ENCODE measurements at places on chromosomes 7 and 10.

DNA sequence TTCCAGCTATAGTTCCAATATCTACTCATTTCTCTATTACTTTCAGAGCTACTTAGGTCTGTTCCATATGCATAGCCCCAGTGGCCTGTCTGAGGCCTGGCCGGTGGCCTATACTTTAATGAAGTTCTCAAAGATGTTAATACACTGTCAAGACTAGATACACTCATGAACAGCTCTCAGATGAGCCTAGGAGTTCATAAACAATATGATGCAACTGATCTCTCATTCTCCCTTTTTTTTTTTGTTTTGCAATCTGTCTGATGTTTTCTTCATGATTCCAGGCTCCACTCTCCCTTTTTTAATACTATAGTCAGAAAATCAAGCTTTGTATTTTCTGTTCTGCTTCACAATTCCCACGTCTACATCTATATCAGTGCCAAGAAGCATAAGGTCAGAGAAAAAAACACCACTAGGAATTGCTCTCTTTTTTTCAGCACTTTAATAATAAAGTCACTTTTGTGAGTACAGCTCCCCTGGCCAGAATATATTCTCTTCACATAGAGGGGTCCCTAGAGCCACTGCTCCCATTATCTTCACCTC is 321.0 kb downstream of the C7orf25 start:
- no peak for DNase-seq

- no peak for DNase-seq
These were observed 8.7 kb downstream of the ESYT2 start for GRCh38 chr7:158820656-158821055.

DNA sequence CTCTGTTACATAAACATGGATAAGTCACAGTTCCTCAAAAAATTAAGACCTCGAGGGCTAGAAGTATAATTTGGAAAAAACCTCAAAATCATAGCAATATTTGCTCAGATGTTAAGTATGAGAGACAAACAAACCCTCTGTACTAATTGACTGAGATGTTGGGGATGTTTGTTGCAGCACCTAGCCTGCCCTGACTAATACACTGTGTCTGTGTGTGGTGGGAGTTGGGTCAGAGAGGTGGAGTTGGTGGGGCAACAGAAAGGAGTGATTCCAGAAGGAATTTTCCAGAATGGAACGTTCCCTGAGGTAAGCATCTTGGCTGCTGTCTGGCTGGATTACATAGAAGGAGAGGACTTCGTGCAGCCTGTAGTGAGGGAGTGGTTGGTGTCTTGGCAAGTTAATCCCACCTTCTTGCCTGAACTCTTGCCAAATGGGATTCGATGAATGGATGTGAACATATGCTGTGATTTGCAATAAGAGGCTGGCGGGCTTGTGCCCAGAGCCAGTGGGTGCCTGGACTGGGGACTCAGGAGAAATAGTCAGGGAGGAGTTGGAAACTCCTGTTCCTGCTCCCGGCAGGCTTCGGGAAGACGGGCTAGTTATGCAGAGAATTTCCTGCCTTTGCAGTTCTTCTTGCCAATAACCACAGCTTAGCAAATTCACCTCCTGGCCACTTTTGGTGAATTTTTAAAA is 9.3 kb upstream of the FAM180A start:
- no peak for DNase-seq

GRCh38 chr10:122859527-122859926 is 13.9 kb upstream of the CUZD1 start:
- no peak for DNase-seq

- no peak for DNase-seq
These were observed 699 bp downstream of the GHITM start for GRCh38 chr10:84140036-84140379.

DNA sequence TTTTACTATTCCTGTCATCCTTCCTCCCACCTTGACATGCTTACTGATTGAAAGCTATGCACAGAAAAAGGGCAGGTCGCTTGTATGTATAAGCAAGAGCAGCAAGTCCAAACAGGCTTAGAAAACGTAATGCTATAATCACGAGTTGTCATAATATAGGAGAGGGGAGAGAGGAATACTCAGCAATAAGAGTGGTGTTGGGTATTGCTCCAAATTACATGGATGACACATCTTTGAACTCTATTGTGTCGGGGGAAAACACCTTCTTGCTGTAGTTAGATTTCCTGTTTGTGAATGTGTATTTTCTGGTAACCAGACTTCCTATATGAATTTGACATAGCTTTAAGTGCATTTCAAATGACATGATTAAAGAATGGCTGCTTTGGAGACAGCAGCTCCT is 7.5 kb downstream of the MET start:
- no peak for DNase-seq

DNA sequence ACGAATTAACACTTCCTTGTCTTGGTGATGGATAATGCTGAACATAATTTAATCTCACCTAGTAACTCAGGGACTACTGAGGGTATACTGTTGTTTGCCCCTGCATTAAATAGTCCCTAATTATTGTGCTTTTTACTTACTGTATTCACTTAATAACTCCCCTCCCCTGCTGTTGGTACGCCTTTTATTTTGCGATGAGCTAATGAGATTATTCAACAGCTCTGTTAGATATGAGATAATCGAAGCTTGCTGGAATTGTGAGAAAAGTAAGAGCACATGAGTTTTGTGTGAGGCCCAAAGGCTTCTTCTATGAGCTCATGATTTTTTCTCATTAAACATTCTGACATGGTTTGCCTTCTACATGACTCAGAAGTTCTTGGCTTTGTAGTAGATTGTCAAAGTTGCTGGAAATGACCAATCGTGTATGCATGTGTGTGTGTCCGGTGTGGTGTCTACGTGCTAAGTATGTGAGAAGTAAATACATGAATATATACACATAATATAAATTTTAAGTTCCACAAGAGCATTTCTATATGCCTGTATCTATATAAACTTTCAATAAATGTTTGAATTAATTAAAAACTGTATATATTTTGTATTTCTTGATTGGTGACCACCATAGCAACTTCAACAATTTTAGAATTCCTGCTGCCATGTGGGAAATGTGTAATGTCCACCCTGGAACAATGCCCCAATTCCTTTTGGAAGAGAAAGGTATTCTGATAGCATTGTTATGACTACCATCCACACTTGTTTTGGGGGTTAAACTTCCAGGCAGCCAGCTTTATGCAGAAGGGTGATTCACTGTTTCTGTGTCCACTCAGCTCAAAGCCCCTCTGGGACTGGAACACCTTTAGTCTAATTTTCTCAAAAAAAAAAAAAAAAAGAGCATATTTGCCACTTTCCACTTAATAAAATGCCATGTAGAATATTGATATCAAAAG is 106.2 kb downstream of the SAMD9 start:
- DNase-seq = no peak

GRCh38 chr7:101595246-101595645 is 33.9 kb downstream of the MYL10 start:
- DNase-seq = no peak

DNA sequence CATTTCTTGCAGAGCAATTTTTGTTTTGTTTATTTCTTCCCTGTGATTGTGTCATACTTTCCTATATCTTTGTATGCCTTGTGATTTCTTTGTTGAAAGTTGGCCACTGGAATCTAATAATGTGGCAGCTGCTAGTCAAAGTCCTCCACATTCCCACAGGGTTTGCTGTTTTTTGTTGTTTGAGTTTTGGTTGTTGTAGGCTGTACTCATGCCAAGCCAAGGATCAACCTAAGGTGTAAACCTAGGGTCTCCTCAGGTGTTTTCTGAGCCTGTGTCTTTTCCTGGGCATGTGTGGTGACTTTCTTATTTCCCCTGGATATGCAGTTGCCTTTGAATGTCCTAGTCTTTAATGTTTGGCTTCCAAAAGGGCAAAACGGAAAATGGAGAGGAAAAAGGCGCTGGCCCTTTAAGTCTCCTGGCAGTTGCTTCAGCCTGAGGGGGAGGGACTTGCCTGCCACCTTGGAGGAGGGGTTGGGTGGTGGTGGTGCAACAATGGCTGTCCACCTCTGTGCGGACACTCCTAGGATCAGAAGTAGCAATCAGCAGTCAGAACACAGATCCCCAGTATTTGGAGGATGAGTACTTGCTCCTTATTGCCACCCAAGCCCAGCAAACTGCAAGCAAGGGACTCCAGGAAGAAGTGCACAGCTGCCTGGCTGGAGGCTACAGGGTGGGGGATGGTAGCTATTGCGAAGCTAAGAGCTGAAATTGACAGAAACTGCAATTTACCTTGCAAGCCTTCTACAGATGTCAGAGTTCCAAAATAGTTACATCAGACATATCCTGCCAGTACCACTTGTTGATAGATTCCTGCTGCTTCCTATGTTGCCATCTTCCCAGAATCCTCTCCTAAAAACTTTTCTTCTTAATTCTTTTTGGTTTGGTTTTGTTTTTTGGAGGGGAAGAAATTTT is 5.6 kb upstream of the ZNF518A start:
- DNase-seq = no peak

DNA sequence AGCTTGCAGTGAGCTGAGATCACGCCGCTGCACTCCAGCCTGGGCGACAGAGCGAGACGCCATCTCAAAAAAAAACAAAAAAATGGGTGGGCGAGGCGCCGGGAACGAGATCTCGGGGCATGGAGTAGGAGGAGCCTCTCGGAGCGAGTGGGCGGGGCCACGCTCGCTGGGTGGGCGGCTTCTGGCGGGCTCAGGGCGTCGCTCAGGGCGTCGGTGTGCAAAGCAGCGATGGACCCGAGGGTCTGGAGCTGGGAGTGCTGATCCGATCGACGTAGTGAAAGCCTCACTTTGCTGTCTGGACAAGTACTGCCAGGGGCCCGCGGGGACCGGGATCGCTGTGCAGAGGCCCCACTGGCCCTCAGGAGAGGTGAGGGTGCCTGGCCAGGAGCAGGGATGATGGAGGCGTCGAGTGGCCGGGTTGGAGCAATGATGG is 22.6 kb upstream of the AMZ1 start:
- DNase-seq = no peak

DNA sequence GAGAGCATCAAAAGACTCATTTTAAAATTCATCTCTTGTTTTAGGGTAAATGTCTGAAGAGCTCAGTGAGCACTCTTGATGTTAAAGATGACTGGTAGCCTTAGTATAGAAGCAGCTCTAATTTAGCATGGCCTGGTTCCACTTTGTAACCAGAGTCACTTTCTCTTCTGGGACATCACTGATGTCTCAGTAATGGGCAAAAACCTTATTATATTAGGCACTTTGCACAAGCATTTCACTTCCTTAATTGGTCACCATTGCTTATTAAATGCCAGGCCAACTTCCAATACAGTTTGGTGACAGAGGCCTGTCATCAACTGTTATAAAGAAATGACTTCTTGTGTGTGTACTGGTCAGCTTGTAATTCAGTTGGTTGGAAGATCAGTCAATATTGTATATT is 53.0 kb downstream of the STEAP1B start:
- DNase-seq = no peak

DNA sequence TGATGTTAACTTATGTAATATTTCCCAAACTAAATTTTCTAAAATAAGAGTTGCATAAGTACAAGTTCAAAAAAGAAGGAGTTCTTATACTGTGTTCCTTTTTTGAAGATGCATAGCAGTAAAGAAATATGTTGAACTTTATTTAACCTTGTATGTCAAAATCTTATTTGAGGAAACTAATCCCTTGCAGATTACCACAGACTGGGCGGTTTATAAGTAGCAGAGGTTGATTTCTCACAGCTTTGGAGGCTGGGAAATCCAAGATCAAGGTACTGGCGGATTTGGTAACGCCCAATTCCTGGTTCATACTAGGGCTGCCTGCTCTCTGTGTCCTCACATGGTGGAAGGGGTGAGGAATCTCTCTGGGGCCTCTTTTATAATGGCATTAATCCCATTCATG is 68.5 kb downstream of the GNAT3 start:
- DNase-seq = no peak

- no peak for DNase-seq
These were observed 96.7 kb upstream of the TMEM26 start for GRCh38 chr10:61549861-61550260.

DNA sequence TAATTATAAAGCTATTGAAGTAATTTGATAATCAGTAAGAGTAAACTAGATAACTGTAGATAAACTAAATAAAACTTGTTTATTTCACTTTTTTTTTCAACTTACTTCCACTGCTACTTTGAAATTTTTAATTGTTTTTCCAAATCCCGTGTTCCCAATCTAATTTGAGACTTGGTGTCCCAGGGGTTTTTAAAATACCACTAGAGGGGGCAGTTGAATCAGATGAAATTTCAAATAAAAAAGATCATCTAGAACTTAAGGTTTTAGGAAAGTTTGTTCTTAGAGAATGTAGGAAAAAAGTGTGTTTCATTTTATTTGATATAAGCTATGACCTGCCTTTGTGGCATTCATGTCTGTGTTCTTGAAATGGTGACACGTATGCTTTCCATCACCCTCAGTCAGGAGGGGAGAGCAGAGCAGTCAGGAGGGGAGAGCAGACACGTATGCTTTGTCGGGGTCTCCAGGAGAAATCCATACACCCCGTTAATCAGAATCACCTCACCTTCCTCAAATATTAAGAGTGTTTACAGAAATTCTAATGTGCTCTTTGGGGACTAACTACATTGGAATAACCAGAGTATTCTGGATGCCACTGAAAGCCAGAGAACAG is 49.9 kb downstream of the C10orf67 start:
- no peak for DNase-seq

GRCh38 chr7:107530751-107531150 is 33.0 kb downstream of the COG5 start:
- DNase-seq = no peak

- DNase-seq = no peak
These were observed 39.0 kb downstream of the PARP12 start for GRCh38 chr7:140023728-140024127.

GRCh38 chr7:152756116-152756515 is 3.4 kb upstream of the ACTR3B start:
- no peak for DNase-seq

- DNase-seq = no peak
These were observed 233.6 kb downstream of the BAMBI start for GRCh38 chr10:28910956-28911355.

DNA sequence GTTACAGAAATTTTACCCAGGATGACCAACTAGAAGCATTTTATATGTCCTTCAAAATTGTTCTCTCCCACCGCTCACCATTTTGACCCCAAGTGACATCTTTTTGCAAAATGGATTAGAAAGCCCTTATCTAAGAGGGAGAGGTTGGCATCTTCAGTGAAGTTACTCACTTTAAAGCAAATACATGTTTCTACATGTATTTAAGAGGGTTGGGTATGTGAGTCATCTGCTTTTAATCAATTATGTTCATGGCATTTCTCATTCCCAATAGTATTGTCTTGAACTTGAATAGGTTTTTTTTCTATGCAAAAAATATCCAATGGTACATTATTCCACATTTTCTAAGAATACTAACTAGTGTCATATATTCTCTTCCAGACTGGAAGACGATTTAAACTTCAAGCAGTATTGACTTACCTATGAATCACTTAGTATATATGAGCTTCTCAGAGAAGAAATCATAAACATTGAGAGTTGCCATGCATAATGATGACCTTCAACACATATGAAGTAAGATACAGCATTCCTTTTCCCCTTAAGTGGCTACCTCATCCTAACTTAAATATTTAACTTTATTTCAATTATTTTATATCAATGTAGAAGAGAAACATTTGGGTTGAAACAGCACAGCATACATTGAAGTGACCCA is 132.8 kb downstream of the POLR1F start:
- DNase-seq = no peak

- DNase-seq = no peak
These were observed 9.5 kb upstream of the ASAH2 start for GRCh38 chr10:50260791-50261281.

- no peak for DNase-seq
These were observed 38.0 kb upstream of the SAMD8 start for GRCh38 chr10:75073442-75073841.

Measured in cortex of kidney (tissue), 1 donor.